ENCODE measurements at places on chromosomes 5 and 9. TPM values are rescaled to one million over a fixed set of nuclear protein-coding genes. Genes with fewer than 3 reads are reported as not detected.

Gene SLC12A7
- 15.6 TPM for polyA plus RNA-seq

Gene RLN1
- polyA plus RNA-seq: not detected

Gene GFRA3
- not detected for polyA plus RNA-seq

Gene PDGFRB
- polyA plus RNA-seq: 0.09 TPM

Gene OMD
- polyA plus RNA-seq: not detected

Gene KIF2A
- polyA plus RNA-seq: 91.7 TPM

Gene PCA3
- polyA plus RNA-seq: not detected

Data from naive B cell (primary cell).